GM03348 (cell line): ENCODE measurements at places on chromosomes 12 and 14.

DNA sequence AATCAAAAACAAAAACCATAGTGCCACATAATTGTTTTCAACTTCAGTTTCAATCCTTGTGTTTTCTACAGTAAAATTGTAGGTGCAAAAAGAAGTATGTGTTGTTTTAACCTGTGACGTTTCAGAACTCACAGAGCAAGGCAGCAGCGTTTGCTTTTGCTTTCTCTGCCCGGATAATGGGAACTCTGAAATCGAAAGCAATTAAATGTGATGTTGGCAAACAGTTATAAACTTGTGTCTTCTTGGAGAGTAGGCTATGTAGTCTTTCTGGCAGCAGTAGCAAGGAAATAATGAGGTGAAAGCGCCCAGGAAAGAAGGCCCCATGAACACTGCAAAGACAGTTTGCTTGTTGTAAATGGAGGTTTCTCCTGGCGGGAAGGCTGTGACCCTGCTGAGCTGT lies 39.1 kb downstream of the FNTB start:
- DNase-seq, result no peak

DNA sequence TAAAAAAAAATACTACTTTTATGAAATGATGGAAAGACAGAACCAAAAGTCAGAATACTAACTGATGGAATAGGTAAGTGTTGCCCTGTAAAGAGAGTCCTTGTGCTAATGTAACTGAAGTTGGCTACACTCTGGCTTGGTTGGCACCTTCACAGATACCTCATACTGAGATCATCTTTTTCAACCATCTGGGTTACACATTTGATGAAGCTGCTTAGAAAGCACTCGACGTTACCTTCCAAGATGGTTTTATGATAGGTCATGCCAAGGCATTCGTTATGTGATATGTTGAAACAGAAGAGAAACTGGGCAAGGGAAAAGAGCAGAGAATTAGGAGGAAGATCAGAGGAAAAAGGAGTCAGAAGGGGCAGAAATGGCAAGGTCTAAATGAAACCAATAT lies 203.8 kb downstream of the ADAMTS20 start:
- DNase-seq, result peak; percentile 4

DNA sequence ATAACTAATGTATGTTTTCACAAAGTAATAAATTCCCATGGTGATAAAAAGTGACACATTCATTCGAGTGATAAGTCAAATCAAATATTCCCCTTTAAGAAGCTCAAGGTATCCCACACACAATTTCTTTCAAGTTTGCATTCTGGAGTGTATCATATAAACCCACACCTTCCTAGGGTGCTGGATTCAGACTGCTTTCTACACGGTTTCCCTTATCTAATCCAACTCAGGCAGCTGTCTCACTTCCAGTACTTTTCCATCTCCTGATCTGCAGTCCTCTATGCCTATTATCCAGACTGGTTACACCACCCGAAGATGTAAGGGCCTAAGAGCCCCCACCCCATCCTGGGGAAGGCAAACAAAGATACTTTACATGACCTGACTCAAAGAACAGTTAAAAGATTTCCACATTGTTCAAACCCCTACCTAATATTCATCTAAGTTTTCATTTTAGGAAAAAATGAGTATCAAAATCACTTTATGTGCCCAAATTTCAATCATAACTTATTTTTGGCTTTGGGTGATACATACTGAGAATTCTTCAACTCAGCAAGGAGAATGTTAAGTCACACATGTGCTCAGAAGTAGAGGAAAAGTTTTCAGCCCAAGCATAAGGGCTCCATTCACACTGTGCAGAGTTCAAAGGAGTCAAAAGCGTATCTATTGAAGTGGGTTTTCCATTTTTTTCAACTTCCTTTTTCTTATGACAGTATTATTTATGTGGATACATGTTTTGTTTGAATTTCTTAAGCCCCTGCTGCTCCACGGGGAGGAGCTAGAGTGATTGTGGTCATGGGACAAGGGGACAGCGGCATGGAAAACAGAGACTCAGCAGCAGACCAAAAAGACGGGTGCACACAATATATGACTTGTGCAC lies 41.8 kb downstream of the CORO1C start:
- no peak for DNase-seq

GRCh38 chr14:72737560-72737943 lies 156.3 kb downstream of the DPF3 start:
- peak; percentile 47 for DNase-seq

DNA sequence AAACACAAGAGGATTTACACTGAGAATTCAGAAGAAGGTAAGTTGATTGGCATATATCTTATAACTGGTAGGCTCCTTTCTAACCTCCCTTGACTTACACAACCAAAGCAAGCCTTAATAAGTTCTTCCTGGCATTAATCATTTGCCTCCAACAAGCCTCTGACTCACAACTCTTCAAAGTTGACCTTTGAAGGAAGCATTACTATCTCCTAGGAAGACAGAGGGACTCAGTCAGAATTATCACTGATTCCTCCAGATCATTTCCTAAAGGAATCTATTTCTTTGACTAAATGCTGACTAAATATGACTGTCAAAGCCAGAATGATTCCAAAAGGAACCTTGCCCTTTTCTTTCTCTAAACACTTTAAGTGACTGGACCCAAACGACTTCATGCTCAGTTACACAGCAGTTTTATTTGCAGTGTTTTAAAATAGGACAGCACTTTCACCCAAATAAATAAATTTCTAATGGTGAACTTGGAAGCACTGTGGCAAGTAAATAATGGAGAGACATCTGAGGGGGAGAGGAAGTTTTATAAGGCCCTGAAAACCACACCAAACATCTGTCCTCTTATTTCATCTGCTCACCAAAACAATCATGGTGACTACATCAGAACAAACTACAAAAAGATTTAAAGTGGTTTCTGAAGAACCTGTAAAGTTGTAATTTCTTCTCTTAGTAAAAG lies 128.2 kb downstream of the KLHL28 start:
- peak; percentile 13 for DNase-seq

DNA sequence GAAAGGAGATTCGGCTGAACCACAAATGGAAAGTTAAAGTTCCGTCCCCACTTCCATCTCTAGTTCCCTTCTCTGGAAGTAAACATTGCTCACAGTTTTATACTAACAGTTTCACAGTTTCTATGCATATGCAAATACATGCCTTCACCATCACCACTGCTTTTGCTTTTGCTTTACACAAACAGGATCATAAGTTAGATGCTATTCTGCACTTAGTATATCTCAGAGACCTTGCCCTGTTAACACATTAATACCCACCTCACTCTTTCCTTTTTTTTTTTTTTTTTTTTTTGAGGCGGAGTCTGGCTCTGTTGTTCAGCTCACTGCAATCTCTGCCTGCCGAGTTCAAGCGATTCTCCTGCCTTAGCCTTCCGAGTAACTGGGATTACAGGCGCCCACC lies 890 bp downstream of the TEP1 start:
- no peak for DNase-seq

DNA sequence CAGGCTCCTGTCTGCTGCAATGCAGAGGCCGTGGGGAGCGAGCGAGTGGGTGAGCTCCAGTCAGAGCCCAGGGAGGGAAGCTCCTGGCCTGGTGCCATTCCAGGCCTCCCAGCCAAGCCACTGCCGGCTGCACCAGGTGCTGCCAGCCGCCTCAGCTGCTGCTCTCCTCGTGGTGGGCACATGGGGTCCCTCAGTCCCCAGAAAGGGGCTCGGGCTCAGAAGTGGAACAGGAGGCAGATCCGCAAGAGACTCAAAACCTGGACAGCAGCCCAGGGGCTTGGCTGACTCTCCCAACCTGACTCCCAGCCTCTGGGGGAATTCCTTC lies 2.4 kb downstream of the ABCB9 start:
- DNase-seq, result peak; percentile 51

GRCh38 chr14:88323086-88323522 lies at the start of gene KCNK10:
Gene KCNK10 (minus strand): TSS chr14:88323269. CDS start chr14:88322798, 471 bp downstream.
- DNase-seq, result peak; percentile 7

- no peak for DNase-seq
Measured at GRCh38 chr14:68559949-68560348, 232.9 kb downstream of the ZFP36L1 start.

GRCh38 chr14:39680777-39681176 lies 248.5 kb upstream of the FBXO33 start:
- DNase-seq, result no peak

GRCh38 chr12:96786791-96787190 lies 120.3 kb upstream of the NEDD1 start:
- no peak for DNase-seq

- no peak for DNase-seq
Measured at GRCh38 chr12:39301422-39301821, 141.5 kb downstream of the KIF21A start.

DNA sequence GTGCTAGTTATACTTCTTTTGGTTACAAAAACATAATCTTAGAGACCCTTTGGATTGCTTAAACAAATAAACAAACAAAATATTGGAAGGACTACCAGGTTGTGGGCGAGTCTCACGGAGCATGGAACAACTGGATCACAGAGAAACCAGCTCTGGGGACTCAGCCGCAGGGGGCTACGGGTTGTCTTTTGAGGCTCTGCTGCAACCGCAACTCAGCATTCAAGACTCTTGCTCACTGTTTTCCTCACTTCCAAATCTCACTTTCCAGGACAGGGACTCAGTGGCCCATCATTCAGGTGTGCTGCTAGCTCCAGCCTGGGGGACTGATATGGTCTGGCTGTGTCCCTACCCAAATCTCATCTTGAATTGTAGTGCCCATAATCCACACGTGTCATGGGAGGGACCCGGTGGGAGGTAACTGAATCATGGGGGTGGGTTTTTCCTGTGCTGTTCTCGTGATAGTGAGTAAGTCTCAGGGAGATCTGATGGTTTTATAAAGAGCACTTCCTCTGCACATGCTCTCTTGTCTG lies 14.0 kb upstream of the SERPINA4 start:
- no peak for DNase-seq

DNA sequence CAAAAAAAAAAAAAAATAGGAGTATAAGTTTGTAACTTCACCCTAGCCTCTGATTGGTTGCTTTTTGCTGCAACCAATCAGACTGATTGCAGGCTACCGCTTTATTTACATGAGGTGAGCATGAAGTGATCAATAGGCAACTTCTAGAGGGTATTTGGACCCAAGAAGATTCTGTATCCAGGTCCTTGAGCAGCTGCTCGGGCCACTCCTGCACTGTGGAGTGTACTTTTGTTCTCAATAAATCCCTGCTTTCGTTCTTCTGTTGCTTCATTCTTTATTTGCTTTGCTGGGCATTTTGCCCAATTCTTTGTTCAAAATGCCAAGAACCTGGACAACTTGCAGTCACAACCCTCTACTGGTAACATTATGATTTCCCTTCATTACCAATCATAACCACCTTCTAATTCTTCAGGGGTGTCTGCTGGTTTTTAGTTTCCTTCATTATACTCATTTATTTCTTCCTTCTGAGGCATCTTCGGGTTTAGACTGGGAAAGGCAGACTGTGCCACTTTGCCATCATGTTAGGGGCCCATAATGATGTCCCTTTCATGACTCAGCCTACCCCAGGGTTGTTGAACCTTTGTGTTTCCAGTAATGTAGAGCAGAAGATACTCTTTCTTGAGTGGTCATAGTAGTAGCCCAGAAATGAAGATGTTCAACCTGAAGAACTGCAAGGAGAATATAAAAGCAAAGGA lies 43.4 kb upstream of the LIMA1 start:
- DNase-seq, result no peak

- DNase-seq, result peak; percentile 87
Measured at GRCh38 chr14:23078692-23079116, 16.2 kb downstream of the ACIN1 start.

GRCh38 chr14:68098834-68099233 lies 279.3 kb downstream of the RAD51B start:
- no peak for DNase-seq

- DNase-seq, result no peak
Measured at GRCh38 chr14:74349757-74350156, 1.5 kb downstream of the VRTN start.

DNA sequence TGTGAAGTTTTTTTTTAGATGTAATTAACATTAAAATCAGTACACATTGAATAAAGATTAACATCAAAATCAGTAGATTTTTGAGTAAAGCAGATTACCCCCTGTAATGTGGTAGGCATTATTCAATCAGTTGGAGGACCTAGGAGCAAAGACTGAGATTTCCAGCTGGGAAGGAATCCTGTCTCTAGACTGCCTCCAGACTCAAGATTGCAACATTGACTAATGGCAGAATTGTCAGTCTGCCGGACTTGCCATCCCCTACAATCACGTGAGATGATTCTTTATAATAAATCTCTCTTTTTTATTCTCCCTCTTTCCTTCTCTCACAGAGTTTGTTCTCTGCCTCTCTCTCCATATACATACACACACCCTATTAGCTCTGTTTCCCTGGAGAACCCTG lies 51.4 kb upstream of the SLC6A15 start:
- DNase-seq, result no peak

DNA sequence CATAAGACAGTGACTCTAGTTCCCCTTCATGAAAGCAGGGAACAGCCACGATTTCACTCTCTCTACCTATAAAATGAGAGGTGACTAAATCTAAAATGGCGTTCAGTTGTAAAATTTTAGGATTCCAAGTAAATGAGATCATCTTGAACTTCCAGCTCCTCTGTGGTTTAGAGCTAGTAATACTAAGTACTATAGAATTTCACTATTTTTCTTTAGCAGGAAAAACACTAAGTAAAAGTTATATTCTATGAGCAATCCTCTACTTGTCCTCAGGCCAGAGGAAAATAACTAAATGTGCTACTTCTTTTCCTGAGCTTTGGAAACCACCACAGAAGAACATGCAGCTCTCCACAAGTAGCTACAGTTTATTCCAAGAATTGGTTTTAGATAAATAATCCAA lies 55.6 kb downstream of the NIN start:
- peak; percentile 70 for DNase-seq

- no peak for DNase-seq
Measured at GRCh38 chr12:102475355-102475754, 5.0 kb downstream of the IGF1 start.

DNA sequence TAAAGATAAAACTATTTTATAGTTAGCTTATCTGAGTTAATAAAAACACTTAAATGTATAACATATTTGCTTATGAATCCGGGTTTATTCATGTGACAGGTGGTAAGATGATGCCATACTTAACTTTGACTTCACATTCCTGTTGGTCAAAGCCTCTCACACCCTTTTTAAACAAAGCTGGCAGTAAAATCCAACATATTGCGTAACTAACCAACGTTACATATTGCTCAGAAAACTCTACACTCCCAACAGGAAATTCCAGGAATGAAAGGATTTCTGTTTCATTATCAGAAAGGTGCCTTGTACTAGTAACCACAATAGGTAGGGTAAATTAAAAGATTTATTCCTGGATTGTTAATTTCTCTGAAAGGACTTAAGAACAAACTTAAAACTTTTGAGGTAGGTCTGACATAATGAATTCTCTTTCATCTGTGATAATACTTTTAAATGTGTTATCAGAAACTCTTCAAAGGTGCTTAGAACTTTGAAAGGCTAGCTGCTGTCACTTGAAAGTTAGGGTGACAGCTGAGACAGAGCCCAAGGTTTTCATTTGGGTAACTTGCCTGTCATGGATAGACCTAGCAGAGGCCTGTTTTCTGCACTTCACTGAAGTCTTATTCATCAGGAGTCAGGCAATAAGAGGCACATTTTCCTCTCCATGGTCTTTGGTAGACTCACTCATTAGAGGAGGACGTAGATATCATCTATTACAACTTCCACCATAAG lies 23.8 kb upstream of the CATSPERB start:
- no peak for DNase-seq

- peak; percentile 58 for DNase-seq
Measured at GRCh38 chr12:111767362-111768158, 827 bp downstream of the ALDH2 start.

GRCh38 chr12:11767029-11767724 lies 117.7 kb downstream of the ETV6 start:
- no peak for DNase-seq
